GM23248 (cell line): ENCODE measurements at places on chromosomes 12 and 14.

DNA sequence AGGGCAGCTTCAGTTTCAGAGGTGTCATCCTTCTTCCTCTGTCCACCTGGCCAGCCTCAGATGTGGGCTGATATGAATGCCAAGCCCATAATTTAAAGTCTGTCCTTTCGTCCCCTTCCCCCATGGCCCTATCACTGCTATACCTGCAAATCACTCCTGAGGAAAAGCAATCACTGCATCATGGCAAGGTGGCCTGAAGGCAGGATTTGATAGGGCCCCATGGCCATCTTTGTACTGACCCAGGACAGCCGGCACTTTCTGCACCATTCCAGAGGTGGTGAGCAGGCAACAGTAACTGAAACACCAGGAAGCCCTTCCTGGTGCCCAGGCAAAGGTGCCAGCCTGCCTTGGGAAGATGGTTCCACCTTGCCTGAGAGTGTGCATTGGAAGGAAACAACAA is 60.8 kb downstream of the ANO2 start:
- no peak for DNase-seq
- no peak overlapping the region for H3K4me3 ChIP-seq

DNA sequence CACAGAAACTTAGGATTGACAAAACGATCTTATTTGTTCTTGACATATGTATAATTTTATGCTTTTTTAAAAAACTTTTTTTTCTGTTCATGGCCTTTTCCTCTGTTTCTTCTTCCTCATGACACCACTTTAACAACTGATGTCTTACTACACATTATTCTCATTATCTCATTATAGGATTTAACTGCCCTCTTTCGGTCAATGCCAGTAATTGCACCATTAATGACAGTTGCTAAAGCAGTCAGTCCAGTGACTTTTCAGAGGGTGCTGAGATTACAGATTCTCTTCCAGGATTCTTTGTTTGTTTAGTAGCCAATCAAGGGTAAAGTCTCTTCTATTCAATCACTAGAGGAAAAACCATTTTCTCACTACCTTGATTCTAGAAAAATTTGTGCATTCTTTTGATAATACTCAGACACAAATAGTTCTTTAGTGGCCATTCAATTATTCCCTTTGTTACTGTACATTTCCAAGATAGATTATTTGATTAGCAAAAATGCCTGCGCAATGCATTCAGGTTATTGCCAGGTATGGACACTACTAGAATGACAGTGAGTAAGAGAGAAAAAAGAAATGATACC is 50.1 kb downstream of the KLRG1 start:
- no peaks in the 10 kb centered on the region for H3K4me1 ChIP-seq
- peak; percentile 69 for DNase-seq
- H3K27ac ChIP-seq = no peak overlapping the region
- H3K27me3 ChIP-seq = no peaks in the 10 kb centered on the region; the same call in none of the 2 replicates

DNA sequence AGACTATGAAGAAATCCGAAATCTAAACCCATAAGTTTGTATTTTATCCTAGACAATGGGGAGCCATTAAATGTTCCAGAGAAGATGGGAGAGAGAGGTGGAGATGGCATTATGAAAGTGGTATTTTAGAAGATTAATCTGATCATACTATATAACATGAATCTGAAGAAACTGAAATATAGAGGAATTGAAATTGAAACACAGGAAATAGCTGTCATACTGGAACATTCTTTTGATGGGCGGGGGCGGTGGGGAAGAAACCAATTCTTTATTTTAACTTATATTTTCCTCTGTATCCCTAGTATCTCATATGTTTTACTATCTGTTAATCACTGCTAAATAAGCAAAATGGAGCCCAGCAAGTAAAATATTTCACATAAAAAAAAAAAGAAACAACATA is 27.0 kb upstream of the FOXN3 start:
- no peak overlapping the region for H3K27ac ChIP-seq
- no peaks in the 10 kb centered on the region for H3K27me3 ChIP-seq
- no peak overlapping the region for H3K4me3 ChIP-seq

DNA sequence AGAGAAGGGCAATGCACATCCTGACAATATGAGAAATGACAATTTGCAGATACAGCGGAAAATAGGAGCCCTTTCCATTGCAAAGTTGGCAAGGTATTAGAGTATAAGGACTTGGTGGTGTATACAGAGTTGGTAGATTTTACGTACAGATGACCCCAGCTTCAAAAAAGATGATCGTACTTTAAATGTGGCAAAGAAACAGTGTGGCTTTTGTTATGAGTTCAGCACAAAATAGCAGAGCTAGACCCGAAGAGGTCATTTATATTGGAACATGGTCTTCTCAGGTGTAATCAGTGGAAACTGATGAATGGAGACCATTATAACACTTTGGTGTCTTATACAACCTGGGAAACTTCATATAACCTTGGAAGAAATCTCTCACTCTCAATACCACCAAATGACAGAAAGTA is 2.3 kb downstream of the CLEC2B start:
- DNase-seq = no peak
- H3K27ac ChIP-seq = no peak overlapping the region
- peak overlapping the region; percentile 78 for H3K4me3 ChIP-seq
- H3K36me3 ChIP-seq = no peaks in the 10 kb centered on the region
- peaks cover 28% of the 10 kb centered on the region for H3K4me1 ChIP-seq
- H3K27me3 ChIP-seq = no peaks in the 10 kb centered on the region

DNA sequence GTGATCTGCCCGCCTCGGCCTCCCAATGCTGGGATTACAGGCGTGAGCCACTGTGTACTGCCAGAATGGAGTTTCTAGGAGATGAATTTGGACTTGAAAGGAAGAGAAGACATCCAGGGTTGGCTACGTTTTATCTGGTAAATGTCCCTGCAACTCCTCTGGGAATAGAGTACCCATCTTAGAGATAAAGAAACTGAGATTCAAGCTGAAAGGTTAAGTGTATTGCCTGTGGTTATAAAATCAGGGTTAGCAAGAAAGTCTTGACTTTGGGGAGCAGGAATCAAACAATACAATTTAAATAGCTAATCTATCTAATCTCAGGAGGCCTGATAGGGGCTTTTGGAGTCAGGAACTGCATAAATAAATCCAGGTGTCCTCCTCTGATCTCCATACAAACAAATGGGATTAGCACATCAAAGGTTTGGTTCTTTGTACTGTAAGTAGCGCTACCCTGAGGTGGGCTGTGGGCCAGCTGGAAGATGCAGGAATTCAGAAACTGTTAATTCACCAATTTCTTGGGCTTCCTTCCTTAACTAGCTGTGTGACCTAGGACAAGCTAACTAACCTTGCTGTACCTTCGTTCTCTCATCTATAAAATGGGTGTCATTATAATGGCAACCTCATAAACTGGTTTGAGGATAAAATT is 45.1 kb downstream of the TBX3 start:
- H3K4me1 ChIP-seq = no peaks in the 10 kb centered on the region
- no peak for DNase-seq
- H3K4me3 ChIP-seq = no peak overlapping the region
- no peaks in the 10 kb centered on the region for H3K36me3 ChIP-seq
- H3K27ac ChIP-seq = no peak overlapping the region

DNA sequence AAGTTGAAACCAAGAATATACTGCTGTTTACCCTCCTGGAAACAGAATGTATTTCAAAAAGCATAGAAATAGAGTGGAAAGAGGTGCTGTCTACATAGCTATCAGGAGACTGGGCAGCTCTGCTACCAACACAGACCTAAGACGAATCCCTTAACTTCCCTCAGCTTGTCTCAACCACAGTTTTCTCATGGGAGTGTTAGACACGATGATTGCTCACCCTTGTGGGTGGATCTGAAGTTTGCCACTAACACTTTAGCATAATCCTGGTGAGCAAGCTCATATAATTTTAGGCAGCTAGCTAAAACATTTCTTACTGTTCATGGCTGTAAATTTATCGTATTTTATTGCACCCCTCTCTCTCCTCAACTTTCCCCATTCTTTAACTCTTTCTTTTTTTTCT is 38.5 kb downstream of the C12orf75 start:
- H3K4me1 ChIP-seq = peaks cover 39% of the 10 kb centered on the region
- H3K27me3 ChIP-seq = no peaks in the 10 kb centered on the region
- H3K4me3 ChIP-seq = no peak overlapping the region

DNA sequence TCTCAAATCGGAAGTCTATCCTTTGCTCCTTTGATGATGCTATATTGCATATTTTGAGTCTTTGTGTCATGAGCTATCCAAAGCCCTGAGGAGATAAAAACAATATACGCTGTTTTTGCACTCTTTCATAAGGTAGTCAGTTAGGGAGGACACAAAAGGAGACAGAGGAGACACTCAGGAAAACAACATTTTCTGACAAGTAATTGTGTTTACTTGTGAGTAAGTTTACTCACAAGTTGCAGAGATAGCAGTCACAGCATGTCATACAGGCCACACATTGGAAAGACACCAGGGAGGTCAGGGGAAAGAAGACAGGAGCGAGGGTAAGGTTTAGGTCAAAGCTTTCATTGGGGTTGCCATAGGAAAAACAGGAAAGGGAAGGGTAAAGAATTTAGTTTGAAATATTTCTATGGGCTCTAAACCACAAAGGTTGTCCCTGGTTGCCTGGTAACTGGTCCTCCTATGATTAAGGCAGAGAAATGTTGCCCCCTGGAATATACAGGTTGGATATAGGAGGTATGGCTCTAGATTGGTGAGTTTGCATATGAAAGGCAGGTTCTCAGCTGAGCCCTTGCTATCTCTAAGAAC is 7.4 kb upstream of the GABARAPL1 start:
- H3K27me3 ChIP-seq = no peaks in the 10 kb centered on the region
- peak overlapping the region; percentile 80 for H3K27ac ChIP-seq
- H3K4me1 ChIP-seq = peaks cover 18% of the 10 kb centered on the region
- DNase-seq = peak; percentile 79
- no peaks in the 10 kb centered on the region for H3K36me3 ChIP-seq
- H3K4me3 ChIP-seq = no peak overlapping the region; the same call in 1 of the 2 replicates

GRCh38 chr14:92783813-92784431 is 10.2 kb upstream of the GOLGA5 start:
- H3K27ac ChIP-seq = no peak overlapping the region
- H3K27me3 ChIP-seq = no peaks in the 10 kb centered on the region
- DNase-seq = peak; percentile 68
- no peak overlapping the region for H3K4me3 ChIP-seq
- H3K4me1 ChIP-seq = peaks cover 18% of the 10 kb centered on the region

DNA sequence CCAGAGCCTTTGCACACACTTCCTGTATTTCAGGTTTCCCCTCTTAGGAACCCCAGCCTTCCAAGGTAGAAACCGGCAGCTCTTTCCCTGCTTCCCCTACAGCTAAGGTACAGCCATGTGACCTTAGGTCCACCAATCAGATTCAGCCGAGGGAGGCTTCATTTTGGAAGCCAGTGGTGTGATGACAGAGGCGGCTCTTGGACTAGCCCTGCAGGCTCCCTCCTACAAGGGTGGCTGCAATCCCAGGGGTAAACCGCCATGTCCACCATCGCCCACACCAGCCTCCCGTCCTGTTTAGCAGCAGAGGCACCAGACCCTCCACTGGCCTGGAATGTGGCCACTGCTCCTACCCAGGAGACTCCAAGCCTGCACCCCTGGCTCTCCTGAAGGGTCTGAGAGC is 65.6 kb downstream of the SERPINA3 start:
- H3K4me1 ChIP-seq = no peaks in the 10 kb centered on the region; the same call in 1 of the 2 replicates
- no peak overlapping the region for H3K4me3 ChIP-seq
- no peaks in the 10 kb centered on the region for H3K27me3 ChIP-seq
- H3K27ac ChIP-seq = no peak overlapping the region
- no peak for DNase-seq
- H3K36me3 ChIP-seq = no peaks in the 10 kb centered on the region

- no peak overlapping the region for H3K4me3 ChIP-seq
- no peaks in the 10 kb centered on the region for H3K27me3 ChIP-seq
- no peaks in the 10 kb centered on the region for H3K36me3 ChIP-seq
- peak; percentile 68 for DNase-seq
Measured at GRCh38 chr12:27163048-27163715, 80.8 kb upstream of the C12orf71 start.

DNA sequence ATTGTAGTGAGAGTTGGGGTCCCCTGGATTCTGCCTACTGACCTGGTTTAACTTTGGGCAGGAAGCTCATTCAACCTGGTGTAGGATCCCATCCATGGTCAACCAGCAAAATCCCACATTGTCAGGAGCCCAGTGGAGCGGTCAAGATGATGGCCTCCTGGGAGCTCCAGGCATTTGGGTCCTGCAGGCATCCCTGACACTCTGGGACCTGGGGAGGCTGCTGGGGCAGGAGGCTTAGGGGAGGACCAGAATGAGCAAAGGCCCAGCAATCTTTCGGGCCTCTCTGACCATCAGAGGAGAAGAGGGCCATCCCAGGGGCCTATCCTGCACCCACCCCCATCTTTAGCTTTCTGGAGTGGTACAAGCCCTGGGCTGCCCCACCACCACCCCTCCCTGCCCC is 104.0 kb downstream of the PRMT8 start:
- H3K27ac ChIP-seq = no peak overlapping the region
- peaks cover 26% of the 10 kb centered on the region for H3K27me3 ChIP-seq
- no peak for DNase-seq
- H3K4me3 ChIP-seq = no peak overlapping the region
- H3K4me1 ChIP-seq = no peaks in the 10 kb centered on the region

GRCh38 chr12:94867066-94867855 is 136.2 kb downstream of the NDUFA12 start:
- H3K27me3 ChIP-seq = peaks cover 38% of the 10 kb centered on the region
- no peaks in the 10 kb centered on the region for H3K36me3 ChIP-seq
- H3K4me1 ChIP-seq = no peaks in the 10 kb centered on the region
- H3K27ac ChIP-seq = no peak overlapping the region
- DNase-seq = no peak

DNA sequence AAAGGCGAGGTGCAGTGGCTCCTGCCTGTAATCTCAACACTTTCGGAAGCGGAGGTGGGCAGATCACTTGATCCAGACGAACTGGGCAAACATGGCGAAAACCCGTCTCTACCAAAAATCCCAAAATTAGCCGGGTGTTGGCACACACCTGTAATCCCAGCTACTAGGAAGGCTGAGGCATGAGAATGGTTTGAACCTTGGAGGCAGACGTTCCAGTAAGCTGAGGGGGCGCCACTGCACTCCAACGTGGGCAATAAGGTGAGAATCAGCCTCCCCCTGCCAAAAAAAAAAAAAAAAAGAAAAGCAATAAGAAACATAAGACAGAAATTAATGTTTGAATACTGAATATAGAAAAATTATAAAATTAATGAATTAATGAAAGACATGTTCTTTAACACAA is 928.7 kb downstream of the LRFN5 start:
- no peaks in the 10 kb centered on the region for H3K4me1 ChIP-seq
- H3K27me3 ChIP-seq = no peaks in the 10 kb centered on the region
- no peak overlapping the region for H3K27ac ChIP-seq
- no peak for DNase-seq
- H3K4me3 ChIP-seq = no peak overlapping the region

GRCh38 chr12:55942055-55942454 is 11.1 kb downstream of the DGKA start:
- no peaks in the 10 kb centered on the region for H3K27me3 ChIP-seq
- H3K36me3 ChIP-seq = peaks cover 45% of the 10 kb centered on the region
- no peak for DNase-seq
- H3K4me3 ChIP-seq = no peak overlapping the region
- peaks cover 22% of the 10 kb centered on the region for H3K4me1 ChIP-seq

DNA sequence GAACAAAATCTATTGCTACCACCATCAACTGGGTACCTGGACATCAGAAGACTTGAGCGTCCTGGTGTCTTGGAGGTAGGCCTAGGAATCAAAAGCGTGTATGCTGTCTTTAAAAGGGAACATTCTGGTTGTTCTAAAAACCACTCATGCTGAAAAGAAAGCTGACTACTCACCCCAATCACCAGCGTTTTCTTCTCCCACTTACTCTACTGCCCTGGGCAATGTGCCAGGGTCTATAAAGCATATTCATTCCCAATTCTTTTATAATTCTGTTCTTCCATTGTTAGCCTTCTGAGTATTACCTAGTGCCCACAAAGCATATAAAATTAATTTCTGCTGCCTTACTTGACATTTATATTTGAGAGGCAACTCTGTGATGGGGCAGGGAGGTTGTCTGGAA is 133.4 kb downstream of the KCNA5 start:
- no peak for DNase-seq
- no peak overlapping the region for H3K4me3 ChIP-seq
- H3K36me3 ChIP-seq = no peaks in the 10 kb centered on the region
- H3K4me1 ChIP-seq = no peaks in the 10 kb centered on the region
